Vagina (tissue), 2 donors: ENCODE measurements at places on chromosomes 13 and 19. TPM values are rescaled to one million over a fixed set of nuclear protein-coding genes. Genes with fewer than 3 reads are reported as not detected.

OLFM4 gene
- total RNA-seq, result 50.1 TPM

DNA sequence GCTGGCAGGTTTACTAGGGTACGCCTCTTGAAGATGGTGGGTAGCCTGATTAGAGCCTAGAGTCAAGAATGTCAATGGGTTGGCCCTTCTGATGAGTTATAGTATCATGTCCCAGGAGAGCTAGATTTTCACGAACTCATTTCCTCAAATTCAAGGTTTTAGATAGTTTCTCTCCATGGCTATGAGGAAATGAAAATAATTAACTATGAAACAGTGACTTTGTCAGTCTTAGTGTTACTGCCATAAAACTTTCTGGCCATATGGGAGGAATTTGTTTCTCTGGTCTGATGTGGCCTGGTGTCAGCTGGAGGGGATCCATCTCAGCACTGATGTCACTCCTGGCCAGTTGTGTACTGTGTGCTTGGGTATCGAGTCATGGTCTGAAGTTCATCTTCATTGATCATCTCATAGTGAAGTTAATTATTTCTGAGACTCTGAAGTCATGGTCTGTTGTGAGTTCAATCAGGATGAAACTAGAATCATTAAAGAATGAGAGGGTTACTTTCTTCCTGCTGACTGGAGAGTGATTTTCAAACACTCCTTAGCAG lies 49.4 kb upstream of the TNFSF11 start:
- DNase-seq, result no peak

FGF21 gene
- total RNA-seq, result not detected

DNA sequence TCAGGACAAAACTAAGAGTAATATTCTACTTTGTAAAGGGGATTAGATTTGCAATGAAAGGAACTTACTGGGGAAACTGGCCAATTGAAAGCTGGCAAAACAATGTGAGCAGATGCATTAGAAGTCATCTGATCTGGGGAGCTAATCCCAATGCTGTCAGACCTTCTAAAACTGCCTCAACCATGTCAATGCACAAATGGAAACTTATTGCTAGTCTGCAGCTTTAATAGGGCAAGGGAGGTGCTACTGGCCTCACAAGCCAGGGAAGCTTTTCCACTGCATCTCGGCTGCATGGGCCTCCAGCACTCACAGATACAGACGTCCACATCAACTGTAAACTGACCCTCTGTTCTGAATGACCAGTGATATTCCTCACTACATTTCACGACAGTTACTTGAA lies 154.2 kb downstream of the LHFPL6 start:
- DNase-seq, result no peak

SIGLEC10 gene
- total RNA-seq, result 3.7 TPM

DNA sequence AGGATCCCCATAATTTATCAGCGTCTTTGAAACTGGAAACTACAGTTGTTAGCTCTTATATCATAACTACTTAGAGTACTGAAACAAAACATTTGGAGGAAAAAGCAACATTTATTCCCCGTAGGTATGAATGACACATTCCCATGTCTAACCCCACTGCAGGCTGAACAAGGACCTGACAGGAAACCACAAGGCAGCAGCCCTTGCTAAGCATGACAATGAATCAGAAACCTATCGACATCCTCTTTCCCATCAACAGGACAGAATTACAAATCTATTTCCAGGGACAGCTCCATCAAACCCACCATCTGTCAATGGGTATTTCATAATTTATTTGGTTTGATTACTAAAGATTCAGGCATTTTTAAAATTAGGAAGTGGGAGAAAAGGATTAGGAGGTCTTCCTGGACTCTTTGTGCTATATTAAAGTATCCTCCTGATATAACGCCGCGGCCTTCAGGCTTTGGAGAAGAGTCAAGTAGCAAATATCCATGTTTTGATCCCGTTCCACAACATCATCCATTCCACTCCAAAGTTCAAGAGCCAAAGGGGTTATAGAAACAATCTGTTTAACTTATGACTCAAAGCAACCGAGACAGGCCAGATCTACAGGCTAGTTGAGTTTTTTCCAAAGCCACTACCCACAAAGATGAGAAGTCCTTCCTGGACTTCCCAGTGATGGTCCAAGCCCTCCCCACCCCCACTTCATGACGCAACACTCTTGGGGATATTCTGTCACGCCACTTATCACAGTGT lies 51.1 kb downstream of the FAM216B start:
- no peak for DNase-seq

- no peak for DNase-seq
These were observed 15.7 kb downstream of the RANBP3 start for GRCh38 chr19:5961969-5962945.

GRCh38 chr19:54457773-54458647 lies 5.6 kb downstream of the LENG9 start:
- no peak for DNase-seq

DNA sequence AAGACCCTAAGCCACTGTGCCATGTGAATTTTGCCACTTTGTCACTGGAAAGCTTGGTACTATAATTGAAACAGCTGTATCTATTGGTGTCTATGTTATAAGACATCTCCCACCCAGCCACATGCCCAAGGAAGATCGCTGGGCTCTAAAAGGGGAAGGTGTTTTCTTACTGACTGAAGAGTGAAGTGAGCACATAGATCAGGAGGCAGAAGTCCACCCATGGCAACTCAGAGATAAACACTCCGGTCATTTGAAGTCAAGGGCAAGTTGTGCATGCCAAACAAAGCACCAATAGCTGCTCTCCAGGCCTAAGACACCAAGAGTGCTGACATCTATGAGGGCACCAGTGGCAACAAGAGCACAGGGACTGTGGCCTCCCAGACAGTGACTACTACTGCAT lies 153.8 kb downstream of the KCTD12 start:
- DNase-seq, result no peak

GRCh38 chr13:35144166-35144890 lies 202.3 kb downstream of the NBEA start:
- DNase-seq, result no peak

DNA sequence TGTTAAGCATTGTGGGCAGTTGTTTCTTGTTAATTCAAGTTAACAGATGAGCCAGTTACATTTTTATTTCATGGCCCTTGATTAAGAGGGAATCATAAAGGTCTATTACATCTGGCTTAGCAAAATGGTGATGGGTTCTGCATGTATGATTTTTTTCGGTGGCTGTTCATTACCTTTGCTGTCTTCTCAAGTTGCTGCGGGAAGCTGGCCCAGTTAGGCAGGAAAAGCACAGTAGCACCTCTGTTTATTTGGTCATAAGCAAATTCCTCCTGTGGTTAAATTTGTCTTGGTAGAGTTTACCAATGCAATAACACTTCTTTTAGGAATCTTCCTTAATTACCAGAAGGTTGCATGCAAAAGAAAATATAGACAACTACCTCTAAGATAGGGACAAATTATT lies 104.5 kb downstream of the FRY start:
- no peak for DNase-seq

- no peak for DNase-seq
These were observed 1920.2 kb downstream of the PCDH9 start for GRCh38 chr13:65309906-65310305.

GFY gene
- not detected for total RNA-seq

OR7A10 gene
- total RNA-seq, result not detected

PCDH8 gene
- 0.98 TPM for total RNA-seq

DNA sequence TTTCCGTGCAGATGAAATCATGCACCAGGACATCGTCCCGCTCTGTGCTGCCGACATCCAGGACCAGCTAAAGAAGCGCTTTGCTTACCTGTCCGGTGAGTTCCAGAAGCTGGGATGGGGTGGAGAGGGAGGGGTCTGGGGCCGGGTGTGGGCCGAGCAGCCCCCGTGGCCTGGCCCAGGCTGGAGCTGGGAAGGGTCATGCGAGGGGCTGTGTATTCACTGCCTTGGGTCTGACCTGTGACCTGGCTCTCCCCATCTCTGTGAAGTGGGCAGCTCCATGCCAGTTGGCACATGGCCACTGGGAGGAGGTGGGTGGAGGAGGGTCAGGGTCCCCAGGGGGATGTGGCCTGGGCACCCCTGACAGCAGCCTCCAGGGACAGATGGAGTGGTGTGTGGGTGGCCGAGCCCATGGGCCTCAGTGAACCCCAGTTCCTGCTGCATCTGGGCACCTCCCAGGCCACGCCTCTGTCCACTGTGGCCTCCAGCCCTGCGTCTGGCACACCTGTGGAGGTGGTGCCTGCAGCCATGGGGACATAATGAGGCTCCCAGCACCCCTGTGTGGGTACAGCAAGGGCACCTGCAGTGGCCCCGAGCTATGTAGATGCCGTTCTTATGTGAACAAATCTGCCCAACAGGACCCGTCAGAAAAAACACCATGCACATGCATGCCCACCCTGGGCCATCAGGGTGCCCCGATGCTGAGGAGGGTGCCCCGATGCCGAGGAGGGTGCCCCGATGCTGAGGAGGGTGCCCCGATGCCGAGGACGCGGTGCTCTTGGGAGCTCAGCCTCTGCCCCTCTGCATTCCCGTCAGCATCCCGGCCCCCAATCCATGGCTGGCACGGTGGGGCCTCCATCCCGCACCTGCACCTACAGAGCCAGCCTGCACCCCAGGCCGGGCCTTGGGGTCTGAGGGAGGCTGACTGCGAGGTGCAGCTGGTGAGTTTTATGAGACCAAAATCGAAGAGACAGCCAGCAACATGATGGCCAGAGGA lies 46.0 kb downstream of the MCF2L start:
- DNase-seq, result no peak

CYP2A7 gene
- 4.9 TPM for total RNA-seq

SHC2 gene
- 26.0 TPM for total RNA-seq

DBP gene
- total RNA-seq, result 4.9 TPM
